Retinal pigment epithelial cell (primary cell): ENCODE measurements at places on chromosomes 12 and 14.

DNA sequence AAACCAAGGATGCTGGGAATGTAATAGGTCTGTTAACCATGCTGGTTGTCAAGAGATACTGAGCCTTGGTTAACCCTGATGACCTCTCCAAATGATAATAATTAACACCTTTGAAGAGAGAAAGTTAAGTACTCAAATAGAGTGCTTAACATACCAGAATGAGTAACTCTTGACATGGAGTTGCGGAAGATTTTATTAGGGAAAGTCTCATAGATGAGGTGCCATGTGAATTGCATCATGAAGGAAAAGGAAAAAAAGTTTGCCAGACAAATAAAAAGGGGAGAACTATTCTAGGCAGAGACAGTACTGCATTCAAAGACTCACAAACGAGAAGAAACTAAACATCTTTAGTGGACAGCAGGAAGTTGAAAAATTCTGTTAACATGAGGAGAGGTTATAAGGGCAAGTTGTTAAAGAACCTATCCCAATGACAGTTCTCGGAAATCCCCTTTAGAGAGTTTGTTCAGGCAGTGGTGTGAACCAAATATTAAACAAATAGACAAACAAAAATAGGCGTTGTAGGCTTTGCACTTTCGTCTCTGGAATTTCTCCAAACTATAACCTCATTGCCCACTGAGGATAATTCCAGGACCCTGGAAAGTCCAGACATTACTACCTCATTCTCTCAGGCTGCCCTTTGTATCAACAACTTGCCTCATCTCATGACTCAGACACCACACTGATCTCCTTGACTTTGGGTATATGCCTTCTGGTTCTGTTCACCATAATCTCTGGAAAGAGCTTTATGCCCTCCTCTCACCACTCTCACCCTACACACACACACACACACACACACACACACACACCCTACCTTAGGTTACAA, 435.0 kb downstream of the GXYLT1 start:
- DNase-seq, result no peak

GRCh38 chr12:121579190-121579791, 1.5 kb downstream of the KDM2B start:
- no peak for DNase-seq

GRCh38 chr12:65948320-65949008, 124.2 kb downstream of the HMGA2 start:
- peak; percentile 99 for DNase-seq

DNA sequence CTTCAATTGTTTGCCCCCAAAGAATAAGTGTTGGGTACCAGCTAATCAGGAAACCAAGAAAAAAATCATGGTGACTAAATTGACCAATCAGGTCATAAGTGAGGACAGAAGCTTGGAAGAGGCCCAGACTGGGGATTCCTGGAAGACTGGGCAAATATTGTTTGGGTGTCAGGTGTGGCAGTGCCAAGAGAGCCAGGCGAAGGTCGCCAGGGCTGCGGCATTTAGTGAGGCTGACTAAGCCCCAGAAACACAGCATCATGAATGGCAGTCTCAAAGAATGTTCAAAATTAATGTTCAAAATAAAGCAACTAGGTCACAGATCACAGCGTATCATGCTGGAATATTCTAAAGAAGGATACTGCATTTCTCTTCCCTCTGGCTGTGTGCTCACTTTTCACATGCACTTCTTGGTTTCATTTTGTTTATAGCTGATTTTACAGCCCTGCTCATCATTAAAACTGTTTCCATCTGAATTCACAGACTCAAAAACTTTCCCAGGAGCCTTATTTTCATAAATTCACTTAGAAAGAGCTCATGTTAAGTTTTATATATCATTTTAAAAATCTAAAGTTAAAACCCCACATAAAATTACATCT, 85.3 kb upstream of the OVCH1 start:
- DNase-seq, result no peak

DNA sequence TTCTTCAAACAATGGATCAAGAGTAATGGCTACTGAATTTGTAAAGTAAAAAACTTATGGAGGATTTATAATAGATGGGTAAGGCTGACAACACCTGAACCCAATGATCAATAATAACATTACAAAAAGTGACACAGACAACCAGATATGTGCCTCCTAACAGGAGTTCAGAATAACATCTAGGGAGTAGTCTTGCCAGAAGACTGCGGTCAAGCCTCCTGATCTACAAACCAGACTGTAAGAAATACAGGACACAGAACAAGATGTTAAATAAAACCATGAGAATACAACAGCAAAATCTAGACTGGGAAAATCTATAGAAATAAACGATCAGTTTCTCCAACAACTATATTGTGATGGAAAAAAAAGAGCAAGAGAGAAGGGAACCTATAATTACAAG, 262.6 kb upstream of the TMTC1 start:
- no peak for DNase-seq
